ENCODE measurements at places on chromosomes 7 and 10.
A peak's percentile ranks its signal among the peaks of the same experiment; 100 is the strongest.

DNA sequence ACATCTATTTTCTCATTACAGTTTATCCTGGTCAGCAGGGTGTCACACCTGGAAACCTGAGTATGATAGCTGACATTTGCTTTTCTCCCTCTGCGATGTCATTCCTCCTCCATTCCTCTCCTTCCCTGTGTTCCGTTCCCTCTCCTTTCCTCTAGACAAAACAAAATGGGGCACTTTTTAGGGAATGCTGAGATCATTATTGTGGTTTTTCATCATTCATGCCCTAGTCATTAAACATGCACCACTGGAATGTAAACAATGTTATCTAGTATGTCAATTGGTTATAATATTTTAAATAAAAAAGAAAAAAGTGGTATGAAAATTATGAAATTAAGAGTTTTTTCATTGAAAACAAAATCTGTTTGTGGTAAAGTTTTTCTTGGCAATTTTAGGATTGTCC is 132.6 kb downstream of the MAPK8 start:
- no peak overlapping the region for H3K27ac ChIP-seq
- no peaks in the 10 kb centered on the region for H3K4me1 ChIP-seq
- H3K27me3 ChIP-seq = no peaks in the 10 kb centered on the region
- H3K36me3 ChIP-seq = peaks cover 11% of the 10 kb centered on the region
- no peak overlapping the region for H3K4me3 ChIP-seq

DNA sequence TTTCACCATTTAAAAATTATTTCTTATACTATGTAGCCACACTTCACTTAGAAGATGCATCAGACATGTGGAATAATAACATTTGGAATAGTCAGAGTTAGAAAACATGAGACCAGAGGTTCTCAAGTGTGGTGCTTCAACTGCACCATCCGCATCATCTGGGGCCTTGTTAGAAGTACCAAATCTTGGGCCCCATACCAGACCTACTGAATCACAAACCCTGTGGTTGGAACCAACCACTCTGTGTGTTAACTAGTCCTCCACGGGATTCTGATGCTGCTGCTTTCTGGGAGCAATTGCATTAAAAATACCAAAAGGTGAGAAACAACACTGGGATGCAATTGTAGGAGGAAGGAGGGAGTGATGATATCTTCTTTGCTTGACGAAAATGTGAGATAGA is 125.2 kb downstream of the GNAT3 start:
- H3K36me3 ChIP-seq = no peaks in the 10 kb centered on the region
- H3K4me3 ChIP-seq = no peak overlapping the region
- no peak overlapping the region for H3K27ac ChIP-seq
- no peaks in the 10 kb centered on the region for H3K4me1 ChIP-seq
- no peaks in the 10 kb centered on the region for H3K27me3 ChIP-seq
- DNase-seq = no peak

DNA sequence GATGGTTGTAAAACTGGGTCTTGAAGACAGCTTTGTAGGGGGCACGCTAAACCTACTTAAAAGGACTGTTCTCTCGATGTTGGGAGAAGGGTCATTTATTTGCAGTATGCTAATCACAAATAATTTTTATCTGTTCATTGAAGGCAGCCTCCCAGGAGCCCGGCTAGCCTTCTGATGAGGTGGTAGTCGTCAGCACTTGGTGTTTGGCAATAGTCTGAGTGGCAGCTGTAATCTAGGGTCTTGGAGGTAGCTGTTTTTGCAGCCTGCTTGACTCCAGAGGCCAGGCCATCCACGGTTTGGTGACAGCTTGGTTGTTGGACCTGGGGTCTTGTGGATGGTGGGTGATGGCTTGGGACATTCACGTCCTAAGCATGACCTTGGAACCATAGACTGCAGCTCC is 2.2 kb downstream of the GTF2IRD1 start:
- no peak overlapping the region for H3K4me3 ChIP-seq
- peaks cover 7% of the 10 kb centered on the region for H3K27me3 ChIP-seq
- DNase-seq = no peak
- H3K36me3 ChIP-seq = no peaks in the 10 kb centered on the region
- H3K27ac ChIP-seq = no peak overlapping the region
- H3K4me1 ChIP-seq = peaks cover 16% of the 10 kb centered on the region

- H3K36me3 ChIP-seq = peaks cover 17% of the 10 kb centered on the region
- no peak overlapping the region for H3K4me3 ChIP-seq
- no peaks in the 10 kb centered on the region for H3K4me1 ChIP-seq
- no peak overlapping the region for H3K27ac ChIP-seq
Observed at GRCh38 chr10:31528831-31529230, 209.8 kb downstream of the ZEB1 start.

GRCh38 chr7:111595780-111596179 is 33.5 kb upstream of the IMMP2L start:
- H3K27me3 ChIP-seq = peaks cover 5% of the 10 kb centered on the region
- no peak overlapping the region for H3K4me3 ChIP-seq
- no peaks in the 10 kb centered on the region for H3K36me3 ChIP-seq
- H3K27ac ChIP-seq = no peak overlapping the region

GRCh38 chr7:155598810-155599210 is 45.7 kb upstream of the RBM33 start:
- no peak overlapping the region for H3K4me3 ChIP-seq
- DNase-seq = peak; percentile 80
- peaks cover 5% of the 10 kb centered on the region for H3K27me3 ChIP-seq
- H3K4me1 ChIP-seq = peaks cover 7% of the 10 kb centered on the region

- no peak for DNase-seq
- no peak overlapping the region for H3K27ac ChIP-seq
- H3K4me1 ChIP-seq = no peaks in the 10 kb centered on the region
- H3K4me3 ChIP-seq = no peak overlapping the region
- H3K36me3 ChIP-seq = no peaks in the 10 kb centered on the region
- H3K27me3 ChIP-seq = no peaks in the 10 kb centered on the region
Observed at GRCh38 chr10:81866753-81867152, 8.2 kb upstream of the NRG3 start.

- no peaks in the 10 kb centered on the region for H3K27me3 ChIP-seq
- DNase-seq = no peak
- no peak overlapping the region for H3K27ac ChIP-seq
- H3K4me1 ChIP-seq = no peaks in the 10 kb centered on the region
- no peak overlapping the region for H3K4me3 ChIP-seq
- H3K36me3 ChIP-seq = no peaks in the 10 kb centered on the region
Observed at GRCh38 chr7:35420656-35421055, 166.8 kb upstream of the TBX20 start.

DNA sequence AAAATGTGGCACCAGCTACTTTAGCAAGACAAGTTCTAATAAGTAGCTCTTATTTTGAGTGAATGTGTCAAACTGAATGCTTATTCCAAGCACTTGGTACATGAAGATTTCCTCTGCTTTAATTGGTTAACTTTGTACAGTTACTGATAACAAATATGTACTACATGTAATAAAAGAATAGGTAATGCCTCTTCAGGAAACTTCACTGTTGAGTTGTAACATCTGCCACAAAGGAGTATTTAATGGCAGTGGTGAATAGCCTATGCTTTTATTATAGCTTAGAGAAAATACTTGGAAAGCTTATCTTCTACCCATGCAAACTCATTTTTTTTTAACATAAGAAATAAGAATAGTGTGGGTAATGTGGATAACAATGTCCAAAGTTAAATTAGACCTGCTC is 82.6 kb downstream of the CYP51A1 start:
- H3K27ac ChIP-seq = no peak overlapping the region
- H3K4me3 ChIP-seq = no peak overlapping the region
- H3K27me3 ChIP-seq = no peaks in the 10 kb centered on the region

DNA sequence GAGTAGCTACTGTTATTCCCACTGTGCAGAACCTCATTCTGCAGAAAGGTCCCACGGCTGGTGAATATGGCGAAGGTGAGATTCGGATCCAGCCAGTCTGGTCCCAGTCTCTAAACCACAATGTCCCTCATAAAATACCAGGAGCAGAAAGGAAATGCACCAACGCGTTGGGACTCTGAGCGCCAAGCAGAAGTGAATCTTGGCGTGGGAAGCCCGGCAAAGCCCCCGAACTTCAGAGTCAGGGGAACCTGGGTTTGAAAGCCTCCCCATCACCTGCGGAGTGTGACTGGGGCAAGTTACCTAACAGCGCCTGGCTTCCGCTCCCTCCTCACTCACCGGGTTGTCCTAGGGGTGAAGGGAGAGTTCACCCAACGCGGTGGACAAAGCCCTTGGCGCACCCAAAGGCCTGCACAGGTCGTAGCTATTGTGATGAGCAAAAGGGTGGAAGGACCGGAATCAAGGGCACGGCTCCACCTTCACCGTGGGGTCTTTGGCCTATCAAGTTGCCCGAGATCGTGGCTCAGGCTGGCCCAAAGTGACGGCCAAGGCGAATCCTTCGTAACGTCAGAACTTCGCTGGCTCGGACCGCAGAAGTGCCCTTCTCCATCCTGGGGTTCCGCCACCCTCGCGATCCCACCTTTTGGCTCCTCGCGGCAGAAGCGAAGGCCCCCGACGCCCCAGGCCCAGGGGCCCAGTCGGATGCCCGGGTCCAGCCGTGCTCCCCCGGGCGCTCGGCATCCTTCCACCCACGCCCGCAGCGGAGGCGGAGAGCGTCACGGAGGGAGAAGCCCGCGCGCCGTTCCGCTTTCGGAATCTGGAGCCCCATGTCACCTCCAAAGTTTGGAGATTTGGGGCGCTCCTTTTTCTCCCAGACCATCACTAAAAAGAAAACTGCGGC is 811 bp downstream of the RGS10 start:
- no peak for DNase-seq
- H3K36me3 ChIP-seq = no peaks in the 10 kb centered on the region
- peak overlapping the region; percentile 68 for H3K4me3 ChIP-seq
- peak overlapping the region; percentile 22 for H3K27ac ChIP-seq

DNA sequence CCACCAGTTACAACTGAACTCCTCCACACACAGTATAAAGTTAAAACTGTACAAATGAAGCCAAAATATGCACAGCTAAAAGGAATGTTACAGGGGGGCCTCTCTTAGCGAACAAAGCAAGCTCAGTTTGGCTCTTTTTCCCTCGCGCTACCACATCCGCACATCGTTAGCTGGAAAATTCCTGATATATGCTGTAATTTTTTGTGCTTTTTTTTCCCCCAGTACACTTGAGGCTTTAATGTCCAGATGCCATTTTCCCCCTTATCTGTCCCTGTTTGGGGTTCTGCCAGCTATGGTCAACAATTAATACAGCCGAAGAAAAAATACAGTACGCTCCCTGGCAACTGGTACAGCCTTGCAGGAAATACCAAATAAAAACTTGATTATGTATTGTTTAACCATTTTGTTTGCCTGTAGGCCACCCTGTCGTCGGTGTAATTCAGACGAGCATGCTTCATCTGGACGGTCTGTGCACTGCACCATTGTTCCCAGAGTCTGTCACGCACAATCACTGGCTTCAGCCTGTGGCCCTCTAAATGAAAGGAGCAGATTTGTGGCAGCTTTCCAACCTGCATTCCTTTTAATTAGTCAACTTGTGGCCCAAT is 108.1 kb upstream of the FAM133B start:
- no peak for DNase-seq
- no peak overlapping the region for H3K27ac ChIP-seq
- H3K36me3 ChIP-seq = no peaks in the 10 kb centered on the region
- H3K27me3 ChIP-seq = no peaks in the 10 kb centered on the region
- H3K4me1 ChIP-seq = no peaks in the 10 kb centered on the region

DNA sequence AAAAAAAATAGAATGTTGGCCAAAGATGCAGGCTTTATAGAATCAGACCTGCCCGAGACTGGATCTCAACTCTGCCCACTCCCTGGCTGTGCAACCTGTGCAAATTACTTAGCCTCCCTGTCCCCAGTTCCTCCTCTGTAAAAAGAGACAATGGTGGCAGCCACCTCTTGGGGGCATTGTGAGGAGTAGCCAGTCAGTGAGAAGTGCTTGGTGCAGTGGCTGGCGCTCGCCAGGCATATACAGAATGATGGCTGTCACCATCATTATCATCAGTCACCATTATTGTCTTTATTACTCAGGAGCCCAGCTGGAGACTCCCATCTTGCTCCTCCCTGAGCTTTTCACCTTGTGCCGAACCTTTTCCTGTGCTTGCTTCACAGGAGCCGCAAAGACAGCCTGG is 29.4 kb upstream of the TRIM8 start:
- DNase-seq = no peak
- H3K36me3 ChIP-seq = peaks cover 29% of the 10 kb centered on the region
- H3K27me3 ChIP-seq = no peaks in the 10 kb centered on the region
- H3K4me3 ChIP-seq = no peak overlapping the region
- H3K27ac ChIP-seq = no peak overlapping the region

- no peaks in the 10 kb centered on the region for H3K36me3 ChIP-seq
- DNase-seq = no peak
- no peak overlapping the region for H3K4me3 ChIP-seq
- no peak overlapping the region for H3K27ac ChIP-seq
Observed at GRCh38 chr7:39349452-39350123, 216.6 kb upstream of the YAE1 start.

GRCh38 chr10:1152386-1153250 is 96.4 kb downstream of the WDR37 start:
- H3K4me3 ChIP-seq = no peak overlapping the region
- no peaks in the 10 kb centered on the region for H3K27me3 ChIP-seq
- DNase-seq = no peak

GRCh38 chr7:135242096-135242684 is 8.6 kb downstream of the STRA8 start:
- no peaks in the 10 kb centered on the region for H3K4me1 ChIP-seq
- no peak for DNase-seq

GRCh38 chr10:10462151-10462941 is 555.3 kb upstream of the CELF2 start:
- H3K4me1 ChIP-seq = no peaks in the 10 kb centered on the region
- no peaks in the 10 kb centered on the region for H3K36me3 ChIP-seq
- DNase-seq = no peak
- H3K4me3 ChIP-seq = no peak overlapping the region

DNA sequence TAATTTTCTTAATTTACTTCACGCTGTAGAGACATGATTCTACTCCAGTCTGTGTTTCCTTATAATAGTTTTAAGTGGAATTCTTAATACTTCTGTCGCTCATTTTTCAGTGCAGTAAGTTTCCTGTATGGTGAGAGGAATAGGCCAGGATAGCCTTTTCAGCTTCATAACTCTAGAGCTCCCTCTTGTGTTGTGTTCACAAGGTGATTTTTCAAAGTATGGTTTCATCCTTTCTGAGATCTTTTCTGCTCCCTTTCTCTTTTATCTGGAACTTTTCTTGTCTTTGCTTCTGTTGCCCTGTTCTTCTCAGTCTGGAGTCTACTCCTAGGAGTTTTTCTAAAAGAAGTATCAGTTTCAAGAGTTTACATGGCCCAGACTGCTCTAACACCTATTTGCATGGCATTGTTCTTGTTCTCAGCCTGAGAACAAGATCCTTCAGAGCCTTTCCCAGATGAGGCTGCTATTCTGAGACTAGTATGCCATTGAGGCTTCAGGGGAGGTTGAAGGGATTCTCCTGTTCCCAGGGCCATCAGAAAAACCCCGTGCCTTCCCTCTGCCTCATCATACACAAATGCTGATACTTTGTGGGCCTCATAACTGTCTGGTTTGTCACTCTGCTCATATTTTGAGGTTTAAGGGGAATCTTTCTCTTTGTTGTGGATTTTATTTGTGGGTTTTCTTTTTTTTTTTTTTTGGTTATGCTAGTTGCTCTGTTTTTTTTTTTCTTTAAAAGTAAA is 21.8 kb downstream of the NET1 start:
- H3K4me1 ChIP-seq = no peaks in the 10 kb centered on the region
- DNase-seq = no peak
- H3K27ac ChIP-seq = no peak overlapping the region
- no peaks in the 10 kb centered on the region for H3K36me3 ChIP-seq
- no peaks in the 10 kb centered on the region for H3K27me3 ChIP-seq

GRCh38 chr10:110252151-110252550 is 44.7 kb downstream of the MXI1 start:
- no peak overlapping the region for H3K4me3 ChIP-seq
- no peaks in the 10 kb centered on the region for H3K36me3 ChIP-seq
- H3K4me1 ChIP-seq = no peaks in the 10 kb centered on the region
- no peak for DNase-seq

GRCh38 chr10:103583871-103584215 is 90.3 kb downstream of the NEURL1 start:
- no peaks in the 10 kb centered on the region for H3K36me3 ChIP-seq
- H3K27ac ChIP-seq = peak overlapping the region; percentile 53

Measured in natural killer cell (primary cell).